M059J (cell line): ENCODE measurements at places on chromosomes 6 and 20. TPM values are rescaled to one million over a fixed set of nuclear protein-coding genes. Genes with fewer than 3 reads are reported as not detected.
A peak's percentile ranks its signal among the peaks of the same experiment; 100 is the strongest.

- DNase-seq, result peak; percentile 96
Observed at GRCh38 chr6:75275067-75275466, 9.5 kb downstream of the TMEM30A start.

DNA sequence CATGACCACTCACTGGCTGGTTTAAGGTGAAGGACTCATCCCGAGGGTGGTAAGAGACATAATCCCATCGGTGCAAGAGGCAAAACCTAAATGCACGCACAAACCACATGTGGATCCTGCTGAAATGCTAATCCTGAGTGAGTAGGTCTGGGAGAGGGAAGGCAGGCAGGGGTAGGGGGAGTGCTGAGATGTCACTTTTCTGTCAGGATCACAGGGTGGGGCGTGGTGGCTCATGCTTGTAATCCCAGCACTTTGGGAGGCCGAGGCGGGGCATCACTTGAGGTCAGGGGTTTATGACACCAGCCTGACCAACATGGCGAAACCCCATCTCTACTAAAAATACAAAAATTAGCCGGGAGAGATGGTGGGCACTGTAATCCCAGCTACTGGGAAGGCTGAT, 97.7 kb upstream of the SRSF6 start:
- no peak for DNase-seq

KCNQ5 gene
- 3.2 and 4.8 TPM in 2 replicates for total RNA-seq

DNA sequence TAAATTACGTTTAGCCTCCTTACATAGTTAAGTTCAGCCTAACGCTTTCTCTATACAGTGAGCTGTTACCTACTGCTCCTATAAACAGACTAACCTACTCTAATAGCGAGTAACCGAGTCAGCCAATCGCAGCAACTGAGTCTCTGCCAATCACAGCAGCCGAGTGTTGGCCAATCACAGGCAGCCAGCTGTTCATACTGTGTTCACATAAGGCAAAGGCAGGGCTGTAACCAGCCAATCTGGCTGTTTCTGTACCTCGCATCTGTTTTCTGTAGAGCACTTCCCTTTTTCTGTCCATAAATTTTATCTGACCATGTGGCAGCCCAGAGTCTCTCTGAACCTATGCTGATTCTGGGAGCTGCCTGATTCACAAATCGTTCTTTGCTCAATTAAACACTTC, 263.9 kb upstream of the JARID2 start:
- DNase-seq, result no peak

GRCh38 chr6:16345449-16346330, 107.3 kb downstream of the GMPR start:
- peak; percentile 98 for DNase-seq

DNA sequence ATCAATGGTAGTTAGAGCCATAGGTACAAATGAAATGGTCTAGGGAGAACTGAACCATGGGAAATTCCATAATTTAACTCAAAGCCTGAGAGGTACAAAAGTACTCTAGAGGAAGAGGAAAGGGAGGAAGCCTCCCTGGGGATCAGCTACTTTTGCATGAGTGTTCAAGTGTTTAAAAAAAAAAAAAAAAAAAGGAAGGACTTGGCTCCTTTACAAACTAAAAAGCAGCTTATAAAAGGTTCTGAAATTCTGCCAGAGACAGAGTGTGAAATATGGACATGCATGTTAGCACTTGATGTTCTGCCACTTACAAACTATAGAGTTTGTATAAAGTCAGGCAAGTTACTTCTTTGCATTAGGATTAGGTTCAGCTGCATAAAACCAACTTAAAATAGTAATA, 290.0 kb downstream of the TBC1D7 start:
- DNase-seq, result no peak

GRCh38 chr20:59350330-59351156, 50.1 kb downstream of the EDN3 start:
- DNase-seq, result no peak

- DNase-seq, result peak; percentile 18
Observed at GRCh38 chr6:126337323-126337722, 2.6 kb upstream of the CENPW start.

DNA sequence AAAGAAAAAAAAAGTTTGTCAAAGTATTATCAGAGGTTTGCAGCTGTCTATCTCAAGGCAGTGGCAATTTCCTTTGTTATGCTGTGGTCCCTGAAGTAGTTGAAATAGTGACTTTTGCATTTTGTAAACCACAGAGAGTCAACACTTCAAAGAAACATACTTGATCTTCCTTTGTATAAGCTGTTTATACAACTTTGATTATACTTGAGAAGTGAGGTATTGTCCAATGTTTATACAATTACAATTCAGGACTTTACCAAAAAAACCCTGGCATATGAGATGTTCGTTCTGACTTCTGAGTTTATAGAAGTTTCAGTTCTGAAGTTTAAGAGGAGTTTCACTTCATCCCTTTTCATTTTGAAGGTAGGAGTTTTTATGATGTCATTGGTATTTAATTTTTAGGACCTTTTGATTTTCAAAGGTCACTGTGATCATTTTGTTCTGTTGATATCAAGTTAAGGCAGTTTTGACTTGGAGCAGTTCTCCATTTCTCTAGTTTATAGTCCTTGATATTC, 4.0 kb downstream of the STK4 start:
- DNase-seq, result peak; percentile 68

DNA sequence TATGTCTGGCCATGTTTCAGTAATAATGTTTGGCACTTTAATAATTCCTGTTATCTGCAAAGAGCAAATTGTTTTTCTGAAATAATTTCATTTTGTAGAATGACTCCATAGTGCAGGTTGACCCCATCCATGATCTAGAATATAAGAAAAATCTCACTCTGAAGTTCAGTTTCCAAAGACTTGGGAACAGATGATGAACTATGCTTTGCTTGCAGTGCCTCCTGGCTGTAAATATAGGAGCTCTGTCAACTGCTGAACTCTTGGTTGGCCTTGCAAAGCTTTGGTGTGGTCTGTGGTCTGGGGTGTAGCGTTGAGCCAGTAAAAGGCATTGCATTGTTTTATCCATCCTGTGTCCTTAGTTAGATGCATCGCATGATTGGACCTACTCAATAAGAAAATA, 104.0 kb downstream of the PLCB4 start:
- peak; percentile 68 for DNase-seq

DNA sequence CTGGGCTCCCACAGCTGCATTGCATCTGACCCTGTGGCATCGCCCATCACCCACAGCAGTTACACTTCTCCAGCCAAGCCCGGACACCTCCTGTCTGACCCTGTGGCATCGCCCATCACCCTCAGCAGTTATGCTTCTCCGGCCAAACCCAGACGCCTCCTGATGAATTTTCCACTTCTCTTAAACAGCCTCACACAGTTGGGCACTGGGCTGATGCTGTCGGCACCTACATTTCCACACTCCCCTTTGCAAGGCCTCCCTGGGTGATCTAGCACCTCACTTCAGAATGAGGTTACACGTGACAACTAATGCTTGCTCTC, 175.2 kb upstream of the ARID1B start:
- DNase-seq, result no peak

TRDN gene
- 0.05 and 0.12 TPM in 2 replicates for total RNA-seq

RAD21L1 gene
- 0.39 TPM in 1 of 2 replicates, not detected in the other for total RNA-seq

DNA sequence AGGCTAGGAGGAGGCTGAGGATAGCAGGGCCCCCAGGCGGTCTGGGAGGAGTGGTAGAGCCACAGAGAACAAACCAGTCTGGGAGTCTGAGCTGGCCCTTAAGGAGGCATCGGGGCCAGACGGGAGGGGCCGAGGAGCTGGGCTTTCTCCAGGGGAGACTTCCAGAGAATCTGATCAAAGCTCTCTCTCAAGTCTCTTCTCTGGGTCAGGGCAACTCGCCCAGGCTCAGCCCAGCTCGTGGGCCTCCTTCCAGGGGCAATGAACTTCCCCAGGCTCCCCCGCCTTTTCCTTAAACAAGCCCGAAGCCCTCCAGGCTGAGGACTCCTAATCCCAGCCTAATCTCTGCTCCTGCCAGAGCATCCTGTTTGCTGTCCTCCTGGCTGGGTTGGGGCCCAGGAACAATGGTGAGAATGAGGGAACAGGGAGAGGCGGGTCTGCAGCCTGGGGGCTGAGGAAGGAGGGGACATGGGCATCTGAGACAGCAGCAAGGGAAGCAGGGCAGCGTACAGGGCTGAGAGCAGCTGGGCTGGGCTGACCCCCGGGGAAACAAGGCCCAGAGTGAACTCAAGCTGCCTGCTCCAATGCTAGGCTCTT, 173.6 kb downstream of the ANKRD60 start:
- peak; percentile 27 for DNase-seq

ESR1 gene
- total RNA-seq, result 0.07 TPM in 1 of 2 replicates, not detected in the other

DNA sequence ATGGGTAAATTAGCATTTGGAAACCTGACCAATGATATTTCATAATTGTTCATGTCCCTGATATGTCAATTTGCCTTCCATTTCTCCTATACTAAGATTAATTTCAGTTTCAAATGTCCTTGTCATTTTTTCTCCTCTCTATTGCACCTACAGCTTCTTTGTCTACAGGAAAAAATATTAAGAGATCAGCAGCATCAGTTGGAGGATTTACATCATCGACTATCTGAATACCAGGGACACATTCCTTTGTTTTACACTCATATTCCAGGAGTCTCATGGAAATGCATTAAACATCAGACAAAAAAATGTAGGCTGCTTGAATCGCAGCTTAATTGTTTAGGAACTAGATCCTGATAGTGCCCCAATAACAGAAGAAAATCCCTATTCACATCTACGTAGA, 188.2 kb downstream of the PRKN start:
- no peak for DNase-seq

DNA sequence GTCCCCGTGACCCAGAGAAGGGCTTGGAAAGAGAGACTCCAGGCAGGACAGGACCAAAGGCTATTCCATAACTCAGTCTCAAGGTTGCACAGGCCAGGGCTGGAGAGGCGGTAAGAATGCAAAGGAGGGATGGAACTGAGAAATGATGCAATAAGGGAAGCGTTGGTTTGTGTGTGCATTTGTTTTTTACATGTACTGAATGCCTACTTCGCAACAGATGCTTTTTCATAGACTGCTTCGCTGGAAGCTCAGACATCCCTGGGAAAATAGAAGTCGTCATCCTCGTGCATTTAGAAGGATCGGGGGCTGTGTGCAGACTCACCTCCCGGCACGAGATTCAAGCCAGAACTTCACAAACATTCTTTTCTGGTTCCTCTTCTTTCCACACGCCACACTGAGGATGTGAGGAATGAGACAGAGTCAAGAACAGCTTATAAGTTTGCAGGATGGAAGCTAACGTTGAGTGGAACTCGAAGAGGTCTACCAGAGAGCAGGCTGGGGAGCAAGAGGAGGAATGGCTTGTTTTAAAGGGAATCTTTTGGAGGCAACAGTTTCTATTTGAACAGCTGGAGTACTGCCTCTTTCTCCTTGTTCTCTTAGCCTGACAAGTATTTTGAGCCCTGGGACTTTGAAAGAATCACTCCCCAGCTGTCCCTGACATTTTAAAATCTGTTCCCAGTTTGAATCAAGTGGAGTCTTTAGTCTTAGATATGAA, 19.3 kb upstream of the LY86 start:
- DNase-seq, result no peak

- DNase-seq, result no peak
Observed at GRCh38 chr6:64502801-64503200, 867.2 kb downstream of the PHF3 start.
